ENCODE measurements at places on chromosomes 12 and 14.

DNA sequence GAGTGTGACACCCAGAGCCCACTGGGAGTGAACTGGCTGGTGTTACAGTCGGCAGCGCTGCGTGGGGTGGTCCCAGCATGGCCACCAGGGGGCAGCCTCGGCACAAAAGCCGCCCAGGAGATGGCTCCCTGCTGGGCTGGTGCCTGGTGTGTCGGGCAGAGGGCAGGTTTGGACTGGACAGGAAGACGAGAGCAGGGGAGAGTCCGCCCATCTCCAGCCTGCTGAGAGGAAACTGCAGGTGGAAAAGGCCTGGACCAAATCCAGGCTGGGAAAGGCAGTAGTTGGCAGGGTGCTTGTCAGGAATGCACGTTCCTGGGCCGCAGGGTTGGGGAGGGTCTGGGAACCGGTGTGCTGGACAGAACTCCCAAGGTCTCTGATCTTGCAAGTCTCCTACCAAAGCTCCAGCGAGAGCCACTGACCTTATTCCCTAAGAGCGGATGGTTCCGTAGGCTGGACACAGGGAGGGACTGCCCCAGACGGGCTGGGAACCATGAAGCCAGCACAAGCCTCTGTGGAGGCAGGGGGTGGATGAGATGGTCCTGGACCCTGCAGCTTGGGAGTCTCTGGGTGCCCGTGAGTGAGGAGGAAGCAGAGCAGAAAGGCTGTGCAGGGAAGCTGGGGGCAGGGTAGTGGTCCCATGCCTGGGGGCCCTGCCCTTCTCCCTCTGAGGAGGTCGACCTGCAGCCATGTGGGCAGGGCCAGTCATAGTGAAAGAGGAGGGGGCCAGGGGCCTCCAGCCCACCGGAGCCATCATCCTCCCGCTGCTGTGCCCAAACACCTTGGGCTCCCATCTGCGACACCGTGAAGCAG lies 1.8 kb downstream of the AHNAK2 start:
- peak; percentile 88 for DNase-seq

- DNase-seq: no peak
Measured at GRCh38 chr12:20624718-20625117, 70.4 kb upstream of the SLCO1C1 start.

DNA sequence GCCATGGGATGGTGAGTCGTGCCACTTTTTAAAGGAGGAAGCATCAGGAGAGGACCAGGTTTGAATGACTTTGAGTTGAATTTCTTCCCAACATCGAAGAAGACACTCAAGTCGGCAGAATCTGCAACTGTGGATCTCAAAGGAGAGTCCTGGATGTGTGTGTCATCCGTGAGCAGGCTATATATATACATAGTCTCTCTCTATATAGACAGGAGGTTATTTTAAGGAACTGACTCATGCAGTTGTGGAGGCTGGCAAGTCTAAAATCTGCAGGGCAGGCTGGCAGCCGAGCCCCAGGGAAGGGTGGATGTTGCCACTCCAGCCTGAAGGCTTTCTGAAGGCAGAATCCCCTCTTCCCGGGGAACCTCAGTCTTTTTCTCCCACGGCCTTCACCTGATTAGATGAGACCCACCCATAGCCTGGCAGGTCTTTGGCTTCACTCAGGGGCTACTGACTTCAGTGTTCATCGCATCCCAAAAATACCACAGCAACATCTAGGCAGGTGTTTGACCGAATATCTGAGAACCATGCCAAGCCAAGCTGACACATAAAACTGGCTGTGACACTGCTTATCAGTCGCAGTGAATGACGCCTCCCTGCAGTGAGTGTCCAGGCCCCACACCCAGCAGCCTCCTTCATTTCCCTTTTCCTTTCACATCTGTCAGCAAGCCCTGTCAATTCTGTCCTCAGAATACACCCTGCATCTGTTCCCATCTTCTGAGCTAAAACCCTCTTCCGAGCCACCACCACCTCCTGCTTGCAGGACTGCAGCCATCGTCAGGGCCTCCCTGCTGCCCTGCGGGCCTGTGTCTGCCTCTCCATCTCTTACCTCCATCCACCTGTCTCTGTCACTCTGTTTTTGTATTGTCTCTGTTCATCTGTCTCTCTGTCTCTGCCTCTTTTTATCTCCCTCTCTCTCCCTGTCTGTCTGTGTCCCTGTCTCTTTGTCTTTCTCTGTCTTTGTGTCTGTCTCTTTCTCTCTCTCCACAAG lies 54.0 kb downstream of the ZNF664 start:
- DNase-seq: no peak

- no peak for DNase-seq
Measured at GRCh38 chr14:80923368-80923767, 18.2 kb downstream of the CEP128 start.

DNA sequence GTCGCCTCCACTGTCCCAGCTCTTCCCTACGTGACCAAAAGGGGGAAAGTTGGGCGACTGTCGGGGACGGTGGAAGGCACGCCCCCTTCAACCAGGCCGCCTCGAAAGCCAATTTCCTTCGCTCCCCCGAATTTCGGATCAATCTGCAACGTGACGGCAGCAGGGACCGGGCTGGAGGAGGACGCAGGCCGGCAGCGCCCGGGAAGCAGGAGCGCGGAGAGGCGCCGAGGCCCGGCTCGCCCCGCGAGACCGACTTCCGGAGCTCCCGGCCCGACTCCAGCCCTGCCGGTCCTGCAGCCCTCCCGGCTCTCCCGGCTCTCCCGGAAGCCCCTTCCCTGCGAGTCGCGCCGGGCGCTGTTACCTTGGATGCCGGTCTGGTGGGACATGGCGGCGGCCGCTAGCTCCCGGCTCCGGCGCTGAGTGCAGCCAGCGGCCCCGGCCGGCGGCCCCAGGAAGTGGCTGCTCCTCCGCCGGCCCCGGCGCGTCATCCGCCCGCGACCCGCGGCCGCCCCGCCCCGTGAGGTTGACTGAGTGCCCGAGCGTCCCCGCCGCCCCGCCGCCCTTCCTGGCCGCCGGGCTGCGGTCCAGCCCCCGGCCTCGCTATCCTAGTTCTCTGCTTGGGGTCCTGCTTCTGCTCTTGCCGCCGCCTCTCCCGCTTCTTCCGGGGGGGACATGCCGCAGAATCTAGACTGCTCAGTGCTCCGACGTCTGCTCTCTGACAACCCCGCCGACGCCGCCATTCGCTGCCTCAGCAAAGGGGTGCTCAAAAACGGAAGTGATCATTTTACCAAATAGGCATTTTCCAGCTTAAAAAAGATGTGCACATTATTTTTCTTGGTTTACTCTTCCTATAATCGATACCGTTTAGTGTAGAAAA lies at the start of gene TWF1:
TWF1 (minus strand) TSS at position 458 of the 877 bp plus-strand sequence; CDS start at position 386, 72 bp downstream.
- peak; percentile 83 for DNase-seq

- no peak for DNase-seq
Measured at GRCh38 chr12:13163868-13164635, 32.5 kb upstream of the EMP1 start.

DNA sequence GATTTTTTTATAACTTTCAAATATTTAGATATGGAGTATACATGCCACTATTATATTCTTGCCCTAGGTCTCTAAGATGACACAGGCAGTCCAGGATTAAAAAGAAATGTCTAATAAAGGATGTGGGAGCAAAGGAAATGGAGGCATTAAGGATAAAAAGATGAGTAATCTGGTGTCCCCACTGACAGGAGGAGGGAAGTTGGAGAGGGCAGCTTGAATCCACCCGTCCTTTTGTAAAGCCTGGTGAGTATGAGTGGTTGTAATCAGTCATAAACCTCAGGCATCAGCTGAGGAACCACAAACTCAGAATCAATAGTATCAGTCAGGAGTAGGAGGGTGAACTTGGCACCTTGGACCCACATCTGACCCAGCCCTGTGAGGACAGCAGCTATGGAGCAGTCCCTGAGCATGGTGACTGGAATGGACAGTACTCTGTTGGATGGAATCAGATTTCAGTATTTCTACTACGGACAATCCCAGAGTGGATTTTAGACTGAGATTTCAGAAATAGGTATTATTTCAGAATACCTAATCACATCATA lies 100.5 kb downstream of the EXOC5 start:
- DNase-seq: no peak

DNA sequence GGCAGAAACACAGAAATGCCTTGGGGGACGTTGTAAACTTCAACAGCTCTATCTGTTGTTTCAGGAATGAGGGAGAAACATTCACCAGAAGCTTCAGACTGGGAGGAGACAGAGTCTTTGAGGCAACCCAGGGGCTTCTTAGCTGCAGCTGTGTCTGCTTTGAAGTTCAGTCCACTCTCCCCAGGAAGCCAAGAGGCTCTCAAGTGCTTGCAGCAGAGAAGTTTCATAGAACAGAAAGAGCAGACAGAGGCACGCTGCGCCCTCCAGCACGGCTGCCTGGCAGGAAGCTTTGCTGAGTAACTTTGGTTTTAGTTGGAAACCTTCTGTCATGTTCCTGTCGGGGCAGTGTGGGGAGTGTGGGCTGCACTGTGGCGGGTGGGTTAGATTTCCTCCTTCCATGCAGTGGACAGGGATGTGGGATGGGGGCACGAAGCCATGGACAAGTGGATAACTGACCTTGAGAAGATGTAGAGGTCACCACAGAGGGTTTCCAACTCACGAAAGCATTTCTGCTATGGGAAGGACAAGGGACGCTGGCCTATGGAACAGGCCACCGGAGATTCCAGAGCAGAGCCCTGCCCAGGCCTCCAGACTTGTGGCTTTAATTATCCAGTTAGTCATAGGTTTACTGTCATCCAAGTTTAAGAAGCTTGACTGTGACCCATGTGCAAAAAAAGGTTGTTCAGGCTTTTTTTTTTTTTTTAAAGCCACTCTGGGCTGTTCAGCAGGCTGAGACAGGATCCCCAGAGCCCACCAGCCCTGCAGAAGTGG lies 107.7 kb downstream of the ARF6 start:
- peak; percentile 91 for DNase-seq

DNA sequence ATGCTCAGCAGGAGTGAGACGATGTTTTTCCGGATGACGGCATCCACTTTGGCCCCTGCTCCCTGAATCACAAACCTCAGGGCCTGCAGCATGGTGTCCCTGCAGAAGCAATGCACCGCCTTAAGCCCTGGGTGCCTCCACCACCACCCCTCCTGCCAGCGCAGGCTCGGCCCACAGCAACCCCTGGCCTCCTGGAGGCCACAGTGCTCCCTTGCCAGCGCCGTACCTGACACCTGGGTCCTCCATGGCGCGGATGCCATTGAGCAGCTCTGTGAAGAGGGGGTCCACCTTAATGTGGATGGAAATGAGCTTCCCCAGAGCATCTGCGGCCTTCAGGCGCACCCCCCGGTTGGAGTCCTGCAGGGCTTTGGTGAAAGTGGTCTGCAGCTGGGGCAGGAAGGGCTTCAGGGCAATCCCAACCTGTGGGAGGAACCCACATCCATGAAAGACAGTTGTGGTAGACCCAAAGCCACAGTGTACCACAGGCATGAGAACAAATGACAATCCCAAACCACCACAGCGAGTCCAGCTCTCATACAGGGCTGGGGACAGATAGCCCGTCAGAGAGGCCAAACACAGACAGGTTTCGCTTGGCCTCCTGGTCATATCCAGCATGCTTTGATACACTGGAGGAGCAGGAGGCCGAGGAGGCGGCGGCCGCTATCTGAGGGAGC lies 17.9 kb upstream of the RAB35 start:
- no peak for DNase-seq

Data from activated CD4-positive, alpha-beta T cell treated with anti-CD3 and anti-CD28 coated beads, Interleukin-2, Interleukin-4, amounts not matched to agents 100 ng/mL and 50 ng/mL, durations not matched to agents 16 hours and 8 hours (primary cell).